ENCODE measurements at places on chromosomes 3 and 15.

- no peak for DNase-seq
Observed at GRCh38 chr3:46194868-46195553, 13.1 kb downstream of the CCR1 start.

GRCh38 chr15:36622197-36622795 is 42.9 kb downstream of the CDIN1 start:
- DNase-seq: no peak

GRCh38 chr3:34185301-34185700 is 386.9 kb downstream of the PDCD6IP start:
- no peak for DNase-seq

DNA sequence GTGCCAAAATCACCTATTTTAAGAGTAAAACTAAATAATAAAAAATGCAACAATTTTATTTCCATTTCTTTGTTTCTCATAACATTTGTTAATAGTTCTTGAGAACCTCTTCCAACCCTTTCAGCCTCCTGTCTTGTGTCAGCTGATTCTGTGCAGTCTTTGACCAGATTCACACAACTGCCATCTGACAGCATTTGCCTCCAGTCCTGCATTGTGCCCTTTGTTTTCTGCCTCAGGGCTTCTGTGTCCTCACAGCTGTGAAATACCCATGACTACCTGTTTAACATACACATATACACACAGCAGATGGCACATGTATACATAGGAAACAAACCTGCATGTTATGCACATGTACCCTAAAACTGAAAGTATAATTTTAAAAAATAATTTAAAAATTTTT is 13.2 kb upstream of the CNTN6 start:
- DNase-seq: no peak

- DNase-seq: no peak
Observed at GRCh38 chr3:189142527-189142926, 29.2 kb upstream of the TPRG1 start.

DNA sequence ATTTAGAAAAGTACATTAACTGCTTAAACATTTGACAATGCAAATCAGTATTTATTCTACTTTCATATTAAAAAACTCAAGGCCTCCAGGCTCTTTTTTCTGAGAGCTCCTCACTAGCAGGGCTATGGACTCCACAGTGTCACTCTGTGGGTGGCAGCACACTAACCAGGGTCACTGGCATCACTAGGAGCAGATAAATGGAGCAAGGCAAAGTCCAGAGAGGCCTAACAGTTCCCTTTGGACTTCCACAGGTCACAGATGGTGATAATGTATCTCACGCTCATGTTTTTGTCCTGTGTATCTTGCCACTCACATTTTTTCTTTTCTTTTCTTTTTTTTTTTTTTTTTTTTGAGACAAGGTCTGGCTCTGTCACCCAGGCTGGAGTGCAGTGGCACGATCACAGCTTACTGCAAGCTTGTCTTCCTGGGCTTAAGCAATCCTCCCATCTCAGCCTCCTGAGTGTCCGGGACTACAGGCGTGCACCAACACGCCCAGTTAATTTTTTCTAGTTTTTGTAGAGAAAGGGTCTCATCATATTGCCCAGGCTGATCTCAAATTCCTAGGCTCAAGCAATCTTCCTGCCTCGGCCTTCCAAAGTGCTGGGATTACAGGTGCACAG is 7.8 kb downstream of the SPG21 start:
- DNase-seq: no peak

DNA sequence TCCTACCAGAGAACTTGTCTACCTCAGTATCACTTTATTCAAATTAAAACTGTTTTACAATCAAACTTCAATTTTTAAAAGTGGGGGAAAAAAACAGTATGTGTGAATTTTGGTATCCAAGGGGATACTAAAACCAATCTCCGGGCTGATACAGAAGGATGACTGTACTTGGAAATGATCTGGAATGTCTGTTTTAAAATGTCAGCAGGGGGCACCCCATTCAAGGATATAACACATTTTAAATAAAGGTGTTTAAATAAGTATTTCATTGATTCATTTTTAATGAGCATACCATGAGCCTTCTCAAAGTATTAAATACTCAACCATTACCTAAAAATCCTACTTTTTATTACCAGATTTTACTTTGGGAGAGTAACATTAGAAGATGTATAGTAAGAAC is 67.9 kb downstream of the ULK4 start:
- DNase-seq: no peak

DNA sequence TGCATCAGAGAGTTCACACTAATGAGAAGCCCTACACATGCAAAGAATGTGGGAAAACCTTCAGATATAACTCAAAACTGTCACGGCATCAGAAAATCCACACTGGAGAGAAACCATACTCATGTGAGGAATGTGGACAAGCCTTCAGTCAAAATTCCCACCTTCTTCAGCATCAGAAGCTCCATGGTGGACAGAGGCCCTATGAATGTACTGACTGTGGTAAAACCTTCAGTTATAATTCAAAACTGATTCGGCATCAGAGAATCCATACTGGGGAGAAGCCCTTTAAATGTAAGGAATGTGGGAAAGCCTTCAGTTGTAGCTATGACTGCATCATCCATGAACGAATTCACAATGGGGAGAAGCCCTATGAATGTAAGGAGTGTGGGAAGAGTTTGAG is 10.2 kb downstream of the ZNF619 start:
- DNase-seq: no peak

DNA sequence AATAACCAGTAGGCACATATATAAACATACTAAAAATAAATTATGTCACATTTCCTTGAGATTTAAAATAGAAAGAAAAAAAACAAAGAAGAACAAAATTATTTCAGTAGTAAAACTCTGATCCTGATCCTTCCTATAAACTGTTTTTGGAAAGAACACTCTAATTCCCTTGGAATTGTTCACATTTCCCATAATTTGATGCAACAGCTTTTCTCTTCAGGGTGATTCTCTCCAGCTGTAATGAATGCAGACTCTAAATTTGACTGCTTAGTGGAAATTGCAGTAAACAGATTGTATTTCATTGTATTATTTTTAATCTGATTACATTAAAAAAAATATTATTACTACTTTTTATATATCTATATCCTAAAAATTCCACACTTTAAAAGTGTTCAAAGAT is 70.2 kb upstream of the ABI3BP start:
- DNase-seq: no peak

DNA sequence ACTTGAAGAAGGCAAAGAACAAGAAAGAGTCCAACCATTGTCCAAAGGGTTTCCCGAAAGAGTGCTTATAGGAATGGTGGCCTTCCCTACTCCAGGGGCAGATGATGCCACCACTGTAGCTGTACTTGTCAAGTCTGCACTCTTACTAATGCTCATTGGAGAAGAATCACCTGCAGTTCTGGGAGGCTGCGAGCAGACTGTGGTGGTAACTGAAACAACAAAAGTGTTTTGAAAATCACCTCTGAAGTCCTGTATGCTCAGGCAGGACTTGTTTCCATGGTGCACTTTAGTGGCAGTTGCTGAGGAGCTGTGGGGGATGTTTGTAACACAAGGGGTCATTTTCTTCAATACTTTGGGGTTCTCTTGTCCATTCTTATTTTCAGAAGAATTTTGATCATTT is 36.0 kb downstream of the USF3 start:
- no peak for DNase-seq

DNA sequence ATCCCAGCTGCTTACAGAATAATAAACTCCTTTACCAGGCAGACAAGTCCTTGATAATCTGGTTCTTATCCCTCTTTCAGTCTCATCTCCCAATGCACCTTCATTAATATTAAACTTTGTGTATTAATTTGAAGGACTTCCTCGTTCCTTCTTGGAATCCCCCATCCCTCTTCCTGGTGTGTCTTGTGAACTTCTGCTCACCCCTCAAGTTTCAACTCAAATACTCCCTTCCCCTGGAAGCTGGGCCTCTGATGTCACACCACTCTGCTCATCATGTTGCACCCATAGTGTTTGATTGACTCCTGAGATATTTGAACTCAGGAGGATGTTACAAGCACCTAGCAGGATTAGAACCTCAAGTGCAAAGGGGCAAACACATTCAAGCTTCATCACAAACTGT is 3.3 kb upstream of the STT3B start:
- no peak for DNase-seq

DNA sequence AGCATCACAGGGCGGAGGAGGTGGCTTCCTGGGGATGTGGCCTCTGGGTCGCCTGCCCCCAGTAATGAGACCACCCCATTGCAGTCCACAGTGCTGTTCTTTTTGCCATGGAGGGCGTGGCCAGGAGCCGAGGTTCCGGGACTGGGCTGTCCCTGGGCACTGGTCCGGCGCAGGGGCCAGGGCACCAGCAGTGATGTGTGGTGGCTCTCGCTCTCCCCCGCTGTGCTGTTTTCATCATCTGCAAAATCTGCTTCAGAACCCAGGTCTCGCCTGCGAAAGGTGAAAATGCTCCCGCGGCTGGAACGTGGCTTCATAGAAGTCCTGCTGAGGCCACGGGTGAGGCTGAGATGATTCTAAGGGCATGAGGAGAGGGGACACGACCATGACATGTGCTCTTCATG is 45.8 kb downstream of the SCN5A start:
- DNase-seq: no peak

DNA sequence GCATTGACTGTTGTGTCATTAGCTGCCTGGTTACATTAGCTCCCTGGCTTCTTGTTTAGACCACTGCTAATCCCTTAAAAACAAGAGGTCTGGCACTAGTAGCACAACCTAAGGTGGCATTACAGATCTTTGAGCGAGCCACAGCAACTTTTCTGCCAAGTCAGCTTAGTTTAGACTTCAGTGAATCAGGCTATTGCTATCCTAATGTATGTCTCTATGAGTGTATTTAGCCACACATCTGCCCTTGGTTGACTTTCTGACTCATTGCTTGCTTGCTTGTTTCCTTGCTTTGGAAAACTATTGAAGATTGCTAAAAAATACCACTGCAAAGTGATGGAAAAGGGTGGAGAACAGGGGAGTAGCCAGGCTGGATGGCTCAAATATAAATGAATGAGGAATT is 50.2 kb downstream of the CHP1 start:
- no peak for DNase-seq

DNA sequence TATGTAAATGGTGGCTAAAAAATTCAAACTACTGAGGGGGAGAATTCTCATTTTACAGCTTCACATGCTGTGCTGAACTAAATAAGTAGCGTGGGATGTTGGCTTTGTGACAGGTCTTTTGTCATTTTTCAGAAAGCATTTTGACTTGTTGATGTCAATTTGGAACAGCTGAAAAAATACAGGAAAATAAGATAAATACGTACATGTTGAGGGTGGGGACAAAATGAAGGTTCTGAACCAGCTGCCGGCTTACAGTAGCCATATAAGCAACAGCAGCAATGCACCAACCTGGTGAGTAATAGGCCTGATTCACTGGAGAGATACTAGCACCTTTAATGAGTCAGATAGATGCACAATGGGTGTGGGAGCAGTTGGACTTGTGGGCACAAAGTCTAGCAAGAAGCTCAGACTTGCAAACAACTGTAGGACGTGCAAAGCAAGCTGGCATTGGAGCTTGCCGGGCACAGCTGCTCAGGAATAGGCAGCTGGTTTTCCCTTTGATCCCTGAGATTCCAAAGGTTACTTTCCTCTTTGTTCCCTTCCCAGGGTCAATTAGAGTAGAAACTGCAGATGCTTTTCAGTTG is 12.9 kb downstream of the B3GNT5 start:
- DNase-seq: peak; percentile 44

- DNase-seq: peak; percentile 45
Observed at GRCh38 chr3:71219744-71220638, 363.5 kb downstream of the FOXP1 start.

GRCh38 chr15:82571722-82572222 is 31.5 kb upstream of the RPS17 start:
- no peak for DNase-seq

DNA sequence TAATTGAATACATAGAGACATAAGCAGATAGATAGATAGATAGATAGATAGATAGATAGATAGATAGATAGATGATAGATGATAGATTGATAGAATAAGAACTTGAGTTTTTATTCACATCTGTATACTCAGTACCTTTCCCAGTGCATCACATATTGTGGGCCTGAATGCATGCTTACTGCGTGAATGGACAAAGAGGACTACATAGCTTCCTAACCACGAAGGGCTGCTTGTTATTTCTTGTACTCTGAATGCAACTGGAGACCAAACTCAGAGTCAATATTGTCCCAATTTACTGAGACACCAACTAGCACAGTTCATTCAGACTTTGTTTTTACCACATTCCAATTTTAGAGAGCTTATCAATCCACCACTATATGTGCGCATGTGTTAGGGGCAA is 422.9 kb upstream of the GRM7 start:
- DNase-seq: no peak

DNA sequence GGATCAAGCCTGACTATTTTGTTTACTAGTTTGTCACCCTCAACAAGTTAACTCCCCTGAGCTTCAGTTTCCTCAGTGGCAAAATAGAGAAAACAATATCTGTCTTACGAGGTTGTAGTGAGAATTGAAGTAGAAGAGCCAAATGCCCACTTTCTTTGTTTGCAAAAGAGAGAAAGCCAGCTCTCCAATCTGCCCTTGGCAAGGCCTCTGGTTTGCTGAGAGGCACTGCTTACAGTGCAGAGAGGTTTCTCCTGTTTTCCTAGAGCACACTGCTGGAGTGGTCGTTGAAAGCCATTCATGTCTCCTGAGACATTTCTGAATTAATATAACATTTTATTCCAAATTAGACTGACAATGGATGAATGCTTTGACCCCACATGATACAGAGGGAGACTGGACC is 260.5 kb upstream of the IGF1R start:
- DNase-seq: no peak

GRCh38 chr15:85763157-85763556 is 31.6 kb downstream of the KLHL25 start:
- no peak for DNase-seq

DNA sequence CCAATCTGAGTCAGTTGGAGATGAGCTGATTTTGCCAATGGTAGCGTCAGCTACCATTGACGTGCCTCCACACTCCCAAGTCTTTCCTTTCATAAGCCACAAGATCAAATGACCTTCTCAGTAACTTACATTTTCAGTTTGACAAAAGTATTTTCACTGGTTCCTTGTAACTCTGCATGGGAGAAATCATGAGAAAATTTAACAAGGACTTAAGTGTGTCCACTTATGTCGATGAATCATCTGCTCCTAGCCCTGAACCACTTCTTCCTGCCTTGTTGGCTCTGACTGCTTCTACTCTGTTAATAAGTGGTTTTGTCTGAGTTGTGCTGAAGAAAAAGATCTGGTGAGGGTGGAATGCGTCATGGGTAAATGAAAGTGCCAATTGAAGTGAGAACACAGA is 101.2 kb downstream of the NFKBIZ start:
- peak; percentile 10 for DNase-seq

DNA sequence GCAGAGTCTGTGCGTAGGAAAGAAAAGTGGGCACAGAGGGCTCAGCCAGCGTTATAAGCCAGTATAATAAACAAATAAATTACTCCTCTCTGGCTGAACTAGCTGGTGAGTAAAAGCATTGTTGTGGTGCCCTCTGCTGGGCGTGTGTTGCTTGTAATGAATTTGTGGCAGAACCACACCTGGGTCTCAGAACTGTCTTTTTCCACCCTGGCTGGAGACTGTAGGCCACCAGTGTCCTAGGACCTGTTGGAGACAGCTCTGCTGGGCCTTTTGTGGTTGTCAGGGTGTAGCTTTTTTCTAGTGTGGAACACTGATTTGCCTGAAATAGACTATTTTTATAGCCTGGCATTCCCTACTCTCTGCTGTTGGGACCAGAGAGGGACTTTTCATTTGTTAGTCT is 130.5 kb upstream of the EIF1B start:
- DNase-seq: peak; percentile 66

- DNase-seq: no peak
Observed at GRCh38 chr3:192880313-192880712, 37.3 kb downstream of the MB21D2 start.

GRCh38 chr3:122921791-122922651 is 105.5 kb downstream of the SEMA5B start:
- DNase-seq: no peak
